ENCODE measurements at places on chromosomes 12 and 14.

DNA sequence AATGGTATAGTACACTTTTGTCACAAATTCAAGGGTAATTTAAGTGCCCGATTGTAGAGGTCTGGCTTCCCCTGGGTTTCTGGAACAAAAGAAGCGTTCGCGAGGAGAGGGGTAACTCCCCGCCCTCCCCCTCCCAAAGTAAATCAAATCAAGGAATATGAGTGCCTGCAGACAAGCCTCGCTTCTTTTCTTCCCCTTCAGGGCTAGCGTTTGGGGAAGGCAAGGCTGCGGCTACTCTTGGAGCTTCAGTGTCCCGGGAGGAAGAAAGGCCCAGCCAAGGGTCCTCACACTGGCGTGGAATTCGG, 456 bp upstream of the TMPO start:
- no peak for DNase-seq

DNA sequence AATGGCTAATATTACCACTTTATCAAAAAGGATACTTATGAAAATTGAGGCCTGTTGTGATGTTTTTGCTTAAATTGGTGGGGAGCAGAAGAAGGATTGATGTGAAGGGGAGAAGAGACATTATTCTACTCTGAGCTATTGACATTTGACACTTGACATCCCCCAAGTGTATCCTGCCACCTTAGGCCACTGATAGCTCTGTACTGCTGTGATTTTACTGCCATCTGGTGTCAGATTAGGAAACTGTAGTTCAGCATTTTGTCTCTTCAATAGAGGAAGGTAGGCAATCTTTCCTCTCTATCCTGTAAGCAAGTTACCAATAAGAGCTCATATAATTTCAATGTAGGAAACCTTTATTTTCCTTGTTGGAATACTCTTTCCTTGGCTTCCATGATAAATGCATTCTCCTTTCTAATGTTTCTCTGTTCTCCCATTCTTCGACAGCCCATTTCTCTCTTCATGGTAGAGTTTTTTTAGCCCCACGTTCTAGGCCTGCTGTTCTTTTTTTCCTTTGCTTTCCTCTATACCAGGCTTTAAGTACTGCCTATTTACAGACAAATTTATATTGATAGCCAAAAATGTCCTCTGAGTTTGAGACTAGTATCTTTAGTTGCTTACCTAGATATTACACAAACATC, 46.3 kb downstream of the PPHLN1 start:
- no peak for DNase-seq

DNA sequence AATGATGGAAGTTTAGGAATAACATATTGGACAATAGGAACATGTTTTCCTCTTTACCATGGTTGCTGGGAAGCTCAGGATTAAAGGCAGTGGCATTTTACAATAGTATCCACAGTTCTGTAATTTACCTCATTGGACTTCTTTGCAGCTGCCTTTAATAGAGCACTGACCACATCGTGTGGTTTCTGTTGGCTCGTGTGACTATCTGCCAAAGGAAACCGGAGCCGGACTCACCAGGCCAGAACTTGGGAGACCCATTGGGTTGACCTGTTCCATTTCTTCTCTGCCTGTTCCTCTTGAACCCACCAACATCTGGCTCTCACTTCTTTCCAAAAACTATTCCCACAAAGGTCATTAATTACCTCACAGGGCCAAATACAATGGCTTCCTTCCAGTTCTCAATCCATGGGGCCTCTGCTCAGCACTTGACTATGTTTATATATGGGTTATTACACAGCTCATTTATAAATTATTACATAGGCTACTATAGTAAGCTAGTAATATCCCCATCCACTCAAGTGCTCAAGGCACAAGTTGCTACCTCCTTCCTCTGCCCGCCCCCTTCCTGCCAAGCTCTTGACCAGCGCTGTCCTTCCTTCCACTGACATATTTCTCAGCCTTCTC, 121.5 kb upstream of the VASH1 start:
- DNase-seq = no peak

DNA sequence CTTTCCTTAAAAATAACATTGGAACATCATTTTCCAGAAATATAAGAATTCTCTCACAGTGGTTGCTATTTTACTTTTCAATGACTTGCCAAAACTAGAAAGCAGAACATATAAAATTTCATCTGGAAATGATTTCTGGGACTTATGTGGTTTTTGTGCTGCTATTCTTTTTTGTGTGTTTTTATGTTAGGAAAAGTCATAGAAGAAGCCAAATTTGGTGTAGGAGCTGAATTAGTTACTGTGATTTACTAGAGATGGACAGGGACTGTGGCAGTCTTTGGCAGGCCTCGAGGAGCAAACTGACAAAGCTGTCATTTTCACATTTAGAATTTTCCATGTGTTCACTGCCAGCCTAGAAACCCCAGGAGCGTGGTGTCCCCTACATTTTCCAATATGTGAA, 38.3 kb upstream of the LDHB start:
- no peak for DNase-seq

DNA sequence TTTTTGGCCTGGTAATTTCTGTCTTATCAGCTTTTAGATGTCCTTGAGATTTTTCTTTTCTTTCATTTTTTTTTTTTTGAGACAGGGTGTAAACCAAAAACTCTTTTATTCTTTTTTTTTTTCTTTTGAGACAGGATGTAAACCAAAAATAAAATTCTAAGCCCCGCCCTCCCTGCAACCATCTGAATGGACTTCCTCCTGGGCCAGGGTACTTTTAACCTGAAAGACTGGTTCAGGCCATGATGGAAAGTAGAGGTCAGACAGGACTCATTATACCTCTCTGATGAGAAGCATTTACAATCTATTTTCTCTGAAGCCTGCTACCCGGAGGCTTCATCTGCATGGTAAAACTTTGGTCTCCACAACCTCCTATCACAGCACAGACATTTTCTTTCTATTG, 33.5 kb upstream of the TCL1B start:
- no peak for DNase-seq

GRCh38 chr12:15782667-15783066, 6.5 kb downstream of the EPS8 start:
- DNase-seq = no peak

GRCh38 chr14:74429991-74430390, 4.0 kb upstream of the SYNDIG1L start:
- no peak for DNase-seq

GRCh38 chr14:55502746-55503284, 62.4 kb upstream of the TBPL2 start:
- no peak for DNase-seq

- DNase-seq = no peak
Observed at GRCh38 chr12:54601841-54602240, 13.4 kb upstream of the PPP1R1A start.

GRCh38 chr14:65012353-65012752, 25.7 kb downstream of the FNTB start:
- DNase-seq = no peak
